Activated T-helper 2 cell treated with anti-CD3 and anti-CD28 coated beads, Interferon-gamma antibody, Interleukin-2, Interleukin-4, amounts not matched to agents 10 μg/mL and 5 μg/mL and 100 μg/mL, durations not matched to agents 14 hours and 24 hours and 36 hours (primary cell): ENCODE measurements at places on chromosomes 12 and 14. TPM values are rescaled to one million over a fixed set of nuclear protein-coding genes. Genes with fewer than 3 reads are reported as not detected.

SPTLC2 gene
- total RNA-seq = 26.6 and 29.6 TPM in 2 replicates

RND1 gene
- 3.5 and 4.7 TPM in 2 replicates for total RNA-seq

SMCO2 gene
- total RNA-seq = 1.3 and 1.4 TPM in 2 replicates

- DNase-seq = no peak
- H3K27me3 ChIP-seq = no peaks in the 10 kb centered on the region
- H3K4me1 ChIP-seq = no peaks in the 10 kb centered on the region
- H3K27ac ChIP-seq = no peak overlapping the region
These were observed 250.4 kb upstream of the ALG10 start for GRCh38 chr12:33771889-33772288.

DNA sequence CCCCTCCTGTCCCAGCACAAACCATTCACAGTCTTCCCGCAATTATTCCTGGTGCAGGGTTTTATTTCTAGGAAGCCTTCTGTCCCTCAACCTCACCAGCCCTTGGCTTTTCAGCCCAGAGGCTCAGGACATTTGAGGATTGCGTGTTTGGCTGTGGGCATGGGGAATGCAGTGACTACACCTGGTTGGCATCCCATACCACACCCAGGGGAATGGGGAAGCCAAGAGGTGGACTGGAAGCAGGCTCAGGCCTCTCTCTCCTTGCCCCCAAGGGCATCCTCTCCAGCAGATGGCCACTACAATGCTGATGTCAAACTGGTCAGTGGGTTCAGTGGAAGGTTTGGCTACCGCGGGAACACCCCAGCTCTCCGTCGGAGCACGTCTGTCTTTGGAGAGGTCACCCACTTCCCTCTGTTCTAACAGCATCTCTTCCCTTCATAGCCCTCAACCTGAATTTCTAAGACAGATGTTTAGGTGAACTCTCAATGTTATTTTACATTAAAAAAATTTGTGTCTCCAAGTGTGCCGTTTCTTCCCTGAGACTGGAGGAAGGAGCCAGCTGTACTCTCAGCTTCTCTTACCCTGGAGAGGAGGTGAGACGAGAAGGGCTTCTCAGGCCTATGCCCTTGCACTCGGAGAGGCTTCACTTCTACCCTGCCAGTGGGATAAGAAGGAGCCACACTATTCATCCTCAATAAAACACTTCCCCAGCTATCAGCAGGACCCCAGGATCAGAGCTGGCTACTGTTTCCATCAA, 35.5 kb downstream of the DCAF4 start:
- H3K36me3 ChIP-seq = peaks cover 30% of the 10 kb centered on the region
- no peaks in the 10 kb centered on the region for H3K27me3 ChIP-seq
- H3K4me3 ChIP-seq = no peak overlapping the region
- peaks cover 6% of the 10 kb centered on the region for H3K4me1 ChIP-seq
- no peak overlapping the region for H3K27ac ChIP-seq
- no peak for DNase-seq

- DNase-seq = no peak
- no peaks in the 10 kb centered on the region for H3K36me3 ChIP-seq
- no peak overlapping the region for H3K27ac ChIP-seq
These were observed 241.6 kb upstream of the SOX5 start for GRCh38 chr12:24191117-24191516.

DNA sequence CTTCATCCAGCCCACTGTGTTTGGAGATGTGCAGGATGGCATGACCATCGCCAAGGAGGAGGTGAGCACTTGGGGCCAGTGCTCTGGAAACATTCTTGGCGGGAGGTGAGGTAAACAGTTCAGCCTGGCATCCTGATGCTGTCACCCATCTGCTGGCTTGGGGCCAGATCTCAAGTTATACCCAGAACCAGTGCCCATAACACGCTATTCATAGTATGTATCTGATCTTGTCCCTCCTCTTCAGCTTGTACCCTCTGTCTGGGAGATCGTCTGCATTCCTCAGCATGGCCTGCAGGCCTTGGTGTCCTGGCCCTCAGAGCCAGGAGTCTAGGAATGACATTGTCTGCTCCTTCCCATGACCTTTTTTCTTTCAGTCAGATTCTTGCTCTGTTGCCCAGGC, 31.4 kb downstream of the ALDH2 start:
- H3K27me3 ChIP-seq = no peaks in the 10 kb centered on the region
- no peaks in the 10 kb centered on the region for H3K36me3 ChIP-seq
- H3K27ac ChIP-seq = no peak overlapping the region
- H3K4me1 ChIP-seq = no peaks in the 10 kb centered on the region
- DNase-seq = no peak
